ENCODE measurements at places on chromosomes 7 and 10.

GRCh38 chr10:49559476-49559875 is 20.6 kb upstream of the ERCC6 start:
- no peak for DNase-seq

- DNase-seq: no peak
Observed at GRCh38 chr7:55179931-55180682, 161.3 kb downstream of the EGFR start.

DNA sequence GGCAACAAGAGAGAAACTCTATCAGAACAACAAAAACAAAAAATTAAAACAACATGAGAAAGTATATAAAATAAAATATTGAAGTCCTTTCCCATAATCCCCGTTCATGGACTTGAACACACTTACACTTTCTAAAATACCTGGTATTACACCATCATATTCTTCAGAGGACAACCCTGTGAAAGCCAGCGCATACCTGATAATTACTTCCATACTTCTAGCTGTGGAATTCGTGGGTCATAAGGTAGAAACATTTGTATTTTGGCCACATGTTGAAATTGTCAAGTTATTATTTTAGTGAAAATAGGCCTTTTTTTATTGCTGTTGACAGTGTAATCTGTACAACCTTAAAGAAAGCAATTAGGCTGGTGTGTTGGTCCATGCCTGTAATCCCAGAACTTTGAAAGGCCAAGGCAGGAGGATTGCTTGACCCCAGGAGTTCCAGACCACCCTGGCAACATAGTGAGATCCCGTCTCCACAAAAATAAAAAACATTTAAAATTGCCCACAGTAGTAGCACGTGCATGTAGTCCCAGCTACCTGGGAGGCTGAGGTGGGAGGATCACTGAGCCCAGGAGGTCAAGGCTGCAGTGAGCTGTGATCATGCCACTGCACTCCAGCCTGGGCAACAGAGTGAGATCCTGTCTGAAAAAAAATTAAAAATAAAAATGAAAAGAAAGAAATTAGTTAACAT is 5.1 kb upstream of the PCGF6 start:
- DNase-seq: no peak

DNA sequence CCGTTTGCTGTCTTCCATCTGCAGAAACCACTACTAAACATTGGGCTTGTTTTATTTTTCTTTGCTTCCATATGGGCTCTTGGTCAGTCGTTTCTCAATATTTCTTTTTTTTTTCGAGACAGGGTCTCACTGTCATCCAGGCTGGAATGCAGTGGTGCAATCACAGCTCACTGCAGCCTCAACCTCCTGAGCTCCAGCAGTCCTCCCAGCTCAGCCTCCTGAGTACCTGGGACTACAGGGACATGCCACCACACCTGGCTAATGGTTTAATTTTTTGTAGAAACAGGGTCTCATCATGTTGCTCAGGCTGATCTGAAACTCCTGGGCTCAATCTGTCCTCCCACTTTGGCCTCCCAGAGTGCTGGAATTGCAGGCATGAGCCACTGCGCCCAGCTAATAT is 163.1 kb downstream of the LYZL1 start:
- DNase-seq: no peak

DNA sequence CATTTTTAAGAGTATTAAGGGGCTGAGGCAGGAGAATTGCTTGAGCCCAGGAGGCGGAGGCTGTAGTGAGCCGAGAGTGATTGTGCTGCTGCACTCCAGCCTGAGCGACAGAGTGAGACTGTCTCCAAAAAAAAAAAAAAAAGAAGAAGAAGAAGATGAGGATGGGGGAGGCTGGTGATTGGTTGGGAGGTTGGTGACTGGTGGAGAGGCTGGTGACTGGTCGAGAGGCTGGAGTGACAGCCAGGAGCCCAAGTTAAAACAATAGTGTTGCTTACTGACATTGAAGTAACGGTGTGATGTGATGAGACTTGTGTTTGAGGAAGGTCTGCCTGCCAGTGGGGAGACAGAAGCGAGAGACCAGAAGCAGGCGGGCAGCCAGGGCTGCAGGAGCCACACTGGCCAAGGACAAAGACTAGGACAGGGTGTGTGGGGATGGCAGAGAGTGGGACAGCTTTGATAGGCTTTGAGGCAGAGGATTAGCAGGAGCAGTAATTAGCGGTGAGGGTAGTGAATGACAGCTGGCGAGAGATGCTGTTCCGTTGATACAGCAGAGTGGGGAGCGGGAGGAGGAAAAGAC is 4.9 kb downstream of the SRRT start:
- no peak for DNase-seq

- DNase-seq: no peak
Observed at GRCh38 chr10:37960591-37961137, 15.8 kb downstream of the ZNF25 start.

GRCh38 chr10:119655566-119656001 is 4.4 kb downstream of the BAG3 start:
- no peak for DNase-seq

- no peak for DNase-seq
Observed at GRCh38 chr7:20980232-20980631, 193.5 kb upstream of the SP8 start.

GRCh38 chr7:32243687-32244290 is 173.6 kb upstream of the PDE1C start:
- DNase-seq: no peak

- DNase-seq: no peak
Observed at GRCh38 chr10:76122056-76122455, 690.6 kb downstream of the LRMDA start.

DNA sequence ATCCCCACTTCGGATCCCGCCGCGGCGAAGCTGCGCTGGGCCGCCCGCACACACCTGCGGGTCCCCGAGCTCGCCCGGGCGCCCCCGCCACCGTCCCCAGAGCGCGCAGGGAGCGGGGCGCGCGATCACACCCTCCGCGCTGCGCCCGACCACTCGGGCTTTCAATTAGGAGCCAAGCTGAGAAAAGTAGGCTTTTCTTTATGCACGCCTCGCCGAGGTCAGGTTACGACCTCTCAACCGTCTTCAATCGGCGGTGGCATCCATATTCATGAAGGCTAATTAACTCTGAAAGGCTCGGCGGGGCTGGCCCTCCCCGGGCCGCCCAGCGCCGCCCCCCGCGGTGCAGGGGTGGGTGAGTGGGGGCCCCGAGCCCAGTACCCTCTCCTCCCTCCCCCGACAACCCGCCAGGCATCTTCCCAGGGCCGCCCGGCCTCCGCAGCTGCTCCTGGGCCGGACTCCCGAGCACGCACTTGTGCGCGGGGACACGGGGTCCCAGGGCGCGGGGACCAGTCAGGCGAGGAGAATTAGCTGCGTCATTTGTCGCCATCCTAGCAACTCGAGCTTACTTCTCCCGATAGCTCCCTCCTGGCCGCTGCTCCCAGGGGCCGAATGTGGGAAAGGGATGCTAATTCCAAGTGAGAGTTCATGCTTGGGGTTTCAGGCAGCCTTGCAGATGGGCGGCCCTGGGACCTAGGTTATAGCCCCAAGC is 155.5 kb upstream of the LYZL2 start:
- DNase-seq: no peak

DNA sequence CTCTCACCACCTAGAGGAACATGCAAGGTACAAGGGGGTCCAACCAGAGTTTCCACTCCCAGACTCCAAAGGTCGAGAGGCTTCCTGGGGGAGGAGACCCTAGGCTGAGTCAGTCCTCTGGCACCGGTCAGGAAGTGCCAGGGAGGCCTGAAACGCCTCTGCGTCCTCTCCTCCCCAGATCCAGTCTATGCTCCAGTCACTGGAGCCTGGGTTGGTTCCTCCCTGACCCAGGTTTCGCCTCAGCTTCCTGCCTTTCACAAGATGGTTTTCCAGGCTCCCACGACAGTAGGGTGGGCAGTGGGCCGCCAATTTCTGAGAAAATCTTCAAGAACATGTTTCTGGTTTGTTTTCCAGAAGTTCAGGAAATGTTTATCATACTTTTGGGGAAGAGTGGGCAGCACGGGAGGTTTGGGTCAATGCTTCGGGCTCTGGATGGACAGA is 30.0 kb downstream of the DUSP5 start:
- DNase-seq: no peak

GRCh38 chr7:19351341-19352304 is 206.4 kb upstream of the FERD3L start:
- no peak for DNase-seq

- no peak for DNase-seq
Observed at GRCh38 chr7:101589976-101590662, 39.0 kb downstream of the MYL10 start.

- no peak for DNase-seq
Observed at GRCh38 chr10:104445359-104445758, 91.7 kb downstream of the CFAP58 start.

DNA sequence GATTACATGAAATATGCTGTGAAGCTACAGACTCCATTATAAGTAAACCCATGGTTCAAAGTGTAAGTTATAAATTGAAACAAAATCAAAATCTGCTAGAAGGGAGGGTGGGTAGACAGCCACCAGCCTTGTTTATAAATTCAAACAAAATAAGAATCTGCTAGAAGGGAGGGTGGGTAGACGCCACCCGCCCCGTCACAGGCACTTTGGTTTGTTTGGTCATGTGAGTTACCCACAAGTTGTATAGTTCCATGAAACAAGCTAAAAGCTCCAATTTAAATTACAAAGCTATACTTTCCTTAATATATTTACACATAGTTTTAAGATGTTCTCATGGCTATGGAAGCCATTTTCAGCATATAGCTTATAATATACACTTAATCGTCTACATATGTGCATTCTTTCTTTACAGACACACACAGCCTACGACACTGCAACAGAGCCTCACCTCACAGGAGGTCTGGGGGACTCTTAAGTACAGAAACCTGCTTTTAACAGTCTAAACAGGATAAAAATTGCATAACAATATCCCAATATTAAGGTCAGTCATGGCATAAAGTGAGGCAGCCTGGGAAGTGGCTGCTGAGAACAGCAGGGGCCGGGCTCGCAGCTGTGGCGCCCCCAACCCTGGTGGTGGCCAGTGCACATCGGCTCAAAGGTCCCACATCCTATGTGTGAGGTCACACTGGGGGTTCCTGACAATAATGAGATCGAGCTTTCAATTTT is 28.1 kb upstream of the NCAPG2 start:
- DNase-seq: peak; percentile 31
